Stimulated activated CD8-positive, alpha-beta memory T cell treated with anti-CD3 and anti-CD28 coated beads, Interleukin-15, amount 100 ng/mL, for 24 hours (primary cell): ENCODE measurements at places on chromosomes 2 and 18.

- no peak for DNase-seq
Measured at GRCh38 chr2:129793431-129793902, 186.0 kb upstream of the RAB6C start.

DNA sequence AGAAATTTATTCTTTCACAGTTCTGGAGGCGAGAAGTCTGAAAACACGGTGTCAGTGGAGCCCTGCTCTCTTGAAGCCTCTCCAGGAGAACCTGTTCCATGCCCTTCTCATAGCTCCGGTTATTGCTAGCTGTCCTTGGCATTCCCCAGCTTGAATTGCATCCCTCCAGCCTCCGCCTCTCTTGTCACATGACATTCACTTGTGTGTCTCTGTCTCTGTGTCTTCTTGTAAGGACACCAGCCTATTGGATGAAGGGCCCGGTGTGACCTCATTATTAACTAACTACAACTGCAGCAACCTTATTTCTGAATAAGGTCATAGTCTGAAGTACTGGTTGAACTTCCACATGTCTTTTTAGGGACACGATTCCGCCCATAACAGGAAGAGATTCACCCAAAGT, 4.5 kb upstream of the PRSS56 start:
- no peak for DNase-seq

- DNase-seq = no peak
Measured at GRCh38 chr2:14635391-14635871, 2.9 kb downstream of the LRATD1 start.

- DNase-seq = no peak
Measured at GRCh38 chr2:31534636-31535035, 46.1 kb downstream of the SRD5A2 start.

- no peak for DNase-seq
Measured at GRCh38 chr2:12514631-12515437, 201.9 kb upstream of the TRIB2 start.

DNA sequence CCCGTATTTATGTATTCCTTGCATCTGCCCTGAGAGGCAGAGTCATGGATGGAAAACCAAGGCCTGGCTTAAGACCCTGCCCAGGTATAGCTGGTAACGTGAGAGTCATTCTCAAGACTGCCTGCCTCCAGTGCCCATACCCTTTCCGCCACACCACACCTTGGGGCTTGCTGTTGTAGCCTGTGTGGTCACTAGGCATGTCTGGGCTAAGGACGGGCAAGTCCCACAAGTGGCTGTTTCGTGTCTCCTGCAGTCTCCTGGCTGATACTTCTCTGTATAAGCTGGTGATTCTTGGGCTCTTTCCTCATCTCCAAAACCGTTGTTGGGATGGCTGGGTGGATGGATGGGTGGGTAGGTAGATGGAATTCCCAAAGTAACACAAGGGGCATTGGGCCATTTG, 269.8 kb downstream of the KLHL29 start:
- DNase-seq = no peak
